Stimulated activated CD4-positive, alpha-beta T cell treated with anti-CD3 and anti-CD28 coated beads, Interleukin-12 subunit alpha, Interleukin-12 subunit beta, amount 100 ng/mL, for 24 hours (primary cell): ENCODE measurements at places on chromosomes 6 and 20.

- no peak for DNase-seq
Observed at GRCh38 chr6:113953346-113953745, 17.6 kb downstream of the HDAC2 start.

GRCh38 chr20:2237059-2237458 is 58.7 kb upstream of the TGM3 start:
- no peak for DNase-seq

GRCh38 chr6:5580736-5581581 is 319.6 kb downstream of the FARS2 start:
- DNase-seq, result no peak

- DNase-seq, result no peak
Observed at GRCh38 chr6:34174846-34175399, 29.0 kb upstream of the GRM4 start.

GRCh38 chr6:46310196-46310595 is 139.4 kb upstream of the ENPP5 start:
- DNase-seq, result no peak

- no peak for DNase-seq
Observed at GRCh38 chr6:90402831-90403192, 106.2 kb upstream of the BACH2 start.

GRCh38 chr6:154569156-154569862 is 58.8 kb upstream of the CNKSR3 start:
- no peak for DNase-seq

DNA sequence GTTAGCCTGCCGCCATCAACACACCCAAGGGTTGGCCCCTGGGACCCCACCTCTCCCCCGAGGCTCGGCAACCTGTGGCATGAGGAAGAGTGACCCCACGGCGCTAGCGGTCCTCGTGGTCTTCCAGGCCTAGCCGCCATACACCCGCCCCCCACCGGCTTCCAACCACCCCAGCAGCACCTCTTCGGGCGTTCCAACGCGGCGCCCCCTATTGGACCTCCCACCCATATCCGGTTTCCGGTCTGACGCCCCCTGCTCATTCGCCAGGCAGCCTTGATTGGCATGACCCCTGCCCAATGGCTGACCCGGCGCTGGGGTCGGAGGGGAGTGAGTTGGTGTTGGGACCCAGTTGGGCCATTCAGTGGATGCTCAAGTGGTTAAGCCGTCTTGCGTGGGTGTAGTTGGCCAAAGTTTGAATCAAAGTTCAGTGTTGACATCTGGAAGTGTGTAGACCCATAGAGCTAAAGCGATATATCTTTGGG is at the start of gene GNAS-AS1:
TSS of gene GNAS-AS1 (minus strand) at position 210 of the 482 bp plus-strand sequence.
- peak; percentile 69 for DNase-seq

- no peak for DNase-seq
Observed at GRCh38 chr20:61189534-61189933, 62.5 kb upstream of the CDH4 start.

DNA sequence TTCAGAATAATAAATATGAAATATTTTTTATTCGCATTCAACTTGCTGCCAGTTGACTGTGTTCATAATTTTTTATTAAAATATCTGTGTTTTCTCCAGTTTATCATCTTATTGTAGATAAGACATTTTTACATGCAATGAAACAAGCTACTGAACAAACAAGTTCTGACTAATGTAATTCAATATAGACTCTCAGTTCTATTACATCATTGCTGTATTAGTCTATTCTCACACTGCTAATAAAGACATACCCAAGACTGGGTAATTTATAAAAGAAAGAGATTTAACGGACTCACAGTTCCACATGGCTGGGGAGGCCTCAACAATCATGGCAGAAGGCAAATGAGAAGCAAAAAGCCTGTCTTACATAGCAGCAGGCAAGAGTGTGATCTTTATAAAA is 1357.7 kb upstream of the CITED2 start:
- no peak for DNase-seq

GRCh38 chr6:131931063-131931750 is 20.0 kb downstream of the CCN2 start:
- no peak for DNase-seq

DNA sequence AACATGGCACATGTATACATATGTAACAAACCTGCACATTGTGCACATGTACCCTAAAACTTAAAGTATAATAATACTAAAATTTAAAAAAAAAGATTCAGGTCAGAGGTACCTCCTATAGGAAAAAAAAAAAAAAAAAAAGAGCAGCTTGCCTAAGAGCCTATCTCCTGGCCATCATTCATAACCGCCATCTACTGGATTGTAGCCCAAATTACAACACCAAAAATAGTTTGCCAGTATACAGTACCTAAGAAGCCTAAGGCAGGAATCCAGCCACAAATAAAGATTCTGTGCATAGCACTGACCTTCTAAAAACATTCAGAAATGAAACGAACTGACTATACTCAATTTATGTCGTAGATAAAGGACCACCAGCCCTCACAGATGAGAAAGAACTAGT is 438.4 kb upstream of the ADGRB3 start:
- DNase-seq, result no peak

- peak; percentile 24 for DNase-seq
Observed at GRCh38 chr20:51318058-51318949, 224.2 kb downstream of the NFATC2 start.

DNA sequence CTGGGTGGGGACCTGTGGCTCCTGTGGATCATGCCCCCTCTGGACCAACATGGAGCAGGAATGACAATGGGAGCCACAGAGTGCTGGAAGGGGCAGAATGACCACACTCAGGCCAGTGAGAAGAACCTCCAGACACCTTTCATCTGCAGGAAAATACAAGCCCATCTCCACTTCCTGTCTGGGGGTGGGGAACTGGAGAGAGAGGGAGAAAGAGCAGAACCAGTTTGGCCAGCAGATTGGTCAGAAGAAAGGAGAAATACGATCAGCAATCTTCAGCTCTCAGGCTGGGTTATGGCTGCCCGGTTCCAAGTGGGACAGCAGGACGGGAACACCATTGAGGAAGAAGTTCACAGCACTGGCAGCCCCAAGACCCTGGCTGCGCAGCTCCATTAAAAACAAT is 37.0 kb downstream of the BMP7 start:
- DNase-seq, result no peak

DNA sequence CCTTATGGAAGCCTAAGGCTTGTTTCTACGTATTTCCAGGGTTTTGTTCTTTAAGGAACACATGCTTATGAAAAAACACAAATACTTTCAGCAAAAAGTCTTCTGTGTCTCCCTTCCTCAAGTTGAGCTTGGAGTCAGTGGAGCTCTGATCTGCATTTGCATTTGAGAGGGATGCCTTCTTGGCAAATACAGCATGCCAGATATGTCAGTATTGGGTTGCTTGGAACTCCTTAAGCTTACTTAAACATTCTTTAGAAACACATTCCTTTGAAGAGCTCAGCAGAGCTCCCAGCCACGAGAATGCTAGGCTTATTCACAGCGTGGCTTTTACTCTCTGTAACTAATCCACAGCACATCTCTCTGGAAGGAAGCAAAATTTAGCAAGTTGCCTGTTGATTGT is 68.3 kb downstream of the ANKRD6 start:
- no peak for DNase-seq

- DNase-seq, result no peak
Observed at GRCh38 chr6:48135323-48136084, 24.5 kb upstream of the PTCHD4 start.

DNA sequence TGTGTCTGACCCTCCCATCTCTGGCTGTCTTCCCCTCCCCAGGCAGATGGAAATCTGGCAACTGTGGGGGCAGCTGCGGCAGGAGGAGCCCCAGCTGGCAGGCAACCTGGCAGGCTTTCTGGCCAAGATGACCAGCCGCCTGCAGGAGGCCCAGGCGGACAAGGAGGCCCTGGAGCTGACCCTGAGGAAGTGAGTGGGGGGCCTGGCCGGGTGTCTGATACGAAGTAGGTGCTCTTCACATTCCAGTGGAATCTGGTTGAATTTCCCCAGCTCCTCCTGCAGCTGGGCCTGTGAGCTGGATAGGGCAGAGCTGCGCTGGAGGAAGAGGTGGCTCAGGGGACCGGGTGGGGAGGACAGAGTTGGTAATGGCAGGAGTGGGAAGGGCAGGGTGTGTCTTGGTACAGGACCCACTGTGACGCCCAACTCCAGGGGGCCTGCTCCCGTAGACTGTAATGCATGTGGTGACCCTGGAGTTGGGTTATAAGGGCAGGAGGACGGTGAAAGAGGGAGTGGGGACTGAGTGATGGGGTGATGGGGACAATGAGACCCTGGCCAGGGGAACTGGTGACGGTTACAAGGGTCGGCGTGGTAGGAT is 19.7 kb downstream of the RAB44 start:
- no peak for DNase-seq

GRCh38 chr6:150403458-150404246 is 34.8 kb downstream of the IYD start:
- DNase-seq, result no peak

GRCh38 chr20:1536893-1537730 is 20.4 kb downstream of the SIRPD start:
- no peak for DNase-seq

DNA sequence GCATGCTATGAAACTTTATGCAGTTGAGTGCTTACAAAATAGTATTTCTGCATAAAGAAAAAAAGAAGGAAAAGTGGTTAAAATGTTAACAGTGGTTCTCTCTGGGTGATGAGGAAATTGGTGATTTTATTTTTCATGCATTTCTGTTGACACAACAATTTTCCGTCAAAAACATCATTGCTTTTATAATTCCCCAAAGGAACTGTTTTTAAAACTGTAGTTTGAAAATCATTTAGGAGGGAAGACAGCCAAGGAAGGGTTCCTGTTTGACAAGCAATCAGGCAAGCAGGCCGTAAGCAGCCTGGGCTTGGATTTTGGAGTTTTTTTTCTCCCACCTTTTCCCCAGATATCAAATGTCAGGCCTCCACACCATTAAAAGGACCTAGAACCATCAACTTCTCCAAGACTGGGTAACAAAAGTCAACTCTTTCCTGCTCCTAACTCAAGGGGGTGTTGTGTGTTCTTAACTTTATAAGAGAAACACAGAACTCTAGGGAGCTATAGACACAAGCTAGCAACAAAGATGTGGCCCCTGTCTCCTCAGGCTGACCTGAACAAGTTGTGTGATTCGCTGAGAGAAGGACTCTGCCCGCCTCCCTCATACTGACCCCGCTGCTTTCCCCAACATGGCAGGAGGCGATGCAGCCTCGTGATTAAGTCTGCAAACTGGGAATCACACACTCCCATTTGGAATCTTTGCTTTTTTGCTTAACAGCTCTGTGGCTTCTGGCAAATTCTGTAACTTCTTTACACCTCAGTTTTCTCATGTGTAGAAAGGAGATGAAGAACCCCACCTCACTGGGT is 146.6 kb downstream of the BCAS1 start:
- no peak for DNase-seq

- DNase-seq, result no peak
Observed at GRCh38 chr6:15960740-15961634, 167.9 kb upstream of the MYLIP start.

DNA sequence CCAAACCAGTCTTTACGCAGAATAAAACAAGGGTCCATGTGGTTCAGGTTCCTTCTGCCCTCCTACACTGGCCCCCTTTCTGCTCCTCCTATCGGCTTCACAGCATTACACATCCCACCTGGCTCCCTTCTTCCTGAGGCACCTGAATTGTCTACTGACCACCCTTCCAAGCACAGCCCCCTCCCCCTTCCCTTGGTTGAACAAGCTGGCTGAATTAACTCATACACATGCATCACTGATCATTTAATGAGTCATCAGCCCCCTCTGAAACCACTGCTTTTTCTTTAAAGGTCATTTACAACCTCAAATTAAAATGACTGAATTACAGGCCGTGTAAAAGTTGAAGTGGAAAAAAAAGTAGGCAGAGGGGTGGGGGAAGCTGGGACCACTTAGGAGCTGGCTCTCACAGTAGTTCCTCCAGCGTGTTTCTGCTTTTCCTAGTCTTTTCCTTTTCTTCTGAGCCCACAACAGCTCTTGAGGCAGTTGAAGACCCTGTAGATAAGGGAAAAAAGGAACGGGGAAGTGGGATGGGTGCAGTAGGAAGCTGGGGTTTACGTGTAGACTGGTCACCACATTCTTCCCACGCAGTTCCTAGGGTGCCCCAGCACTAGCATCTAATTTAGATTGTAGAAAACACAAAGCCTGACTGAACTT is 67.6 kb downstream of the FYN start:
- peak; percentile 50 for DNase-seq

- no peak for DNase-seq
Observed at GRCh38 chr6:122408240-122408639, 8.8 kb downstream of the HSF2 start.

- DNase-seq, result no peak
Observed at GRCh38 chr6:47152666-47153403, 110.7 kb upstream of the ADGRF1 start.

DNA sequence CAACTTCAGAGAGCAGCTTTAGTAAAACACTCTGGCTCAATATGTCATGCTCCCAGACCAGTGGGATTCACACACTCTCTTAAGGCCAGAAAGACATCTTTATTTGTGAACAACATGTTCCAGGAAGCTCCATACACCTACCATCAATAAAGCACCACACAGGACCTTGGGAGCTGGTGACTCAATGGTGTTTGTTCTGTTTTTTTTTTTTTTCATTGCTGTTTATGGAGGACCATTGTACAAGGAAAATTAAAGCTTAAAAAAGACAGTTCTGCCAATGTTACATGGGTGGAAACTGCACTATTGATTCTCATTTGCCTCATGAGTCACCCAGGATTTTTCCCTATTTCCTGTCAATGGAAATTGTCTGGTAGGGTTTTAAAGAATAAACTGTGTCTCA is 36.3 kb upstream of the TENT5A start:
- no peak for DNase-seq

DNA sequence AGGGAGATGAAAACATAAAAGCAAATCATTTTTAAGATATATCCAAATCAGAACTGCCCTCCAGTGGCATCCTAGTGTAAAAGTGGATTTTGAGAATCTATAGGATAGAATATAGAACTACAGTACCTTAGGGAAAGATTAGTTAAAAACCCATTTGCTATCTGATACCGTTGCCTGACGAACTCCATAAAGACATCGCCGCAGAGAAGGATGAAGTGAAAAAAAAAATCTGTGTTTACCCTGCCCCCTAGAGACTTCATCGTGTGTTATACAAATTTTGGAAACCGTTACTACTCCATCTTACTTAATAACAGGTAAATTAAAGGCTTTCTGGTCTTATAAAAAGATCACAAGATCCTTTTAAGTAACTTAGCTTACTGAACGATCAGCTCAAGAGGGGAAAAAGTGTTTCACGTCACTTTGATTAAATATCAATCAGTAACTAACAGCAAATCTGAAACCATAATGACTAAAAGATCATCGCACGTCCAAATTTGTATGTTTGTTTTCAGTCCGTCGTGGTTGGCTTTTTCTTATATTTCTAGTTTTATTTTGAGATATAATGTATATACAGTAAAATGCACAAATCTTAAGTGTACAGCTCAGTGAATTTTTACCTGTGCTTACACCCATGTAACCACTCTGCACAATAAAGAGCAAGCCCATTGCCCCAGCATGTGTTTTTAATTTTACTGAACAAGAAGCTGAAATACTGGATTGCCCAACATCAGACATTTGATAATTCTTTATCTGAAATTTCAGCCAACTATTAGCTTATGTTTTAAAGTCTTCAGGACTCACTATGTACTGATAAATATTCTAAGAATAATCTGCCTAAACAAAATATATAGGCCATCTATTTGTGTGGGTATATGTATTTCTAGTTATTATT is 881 bp upstream of the MCM3 start:
- no peak for DNase-seq
